Activated CD8-positive, alpha-beta memory T cell treated with anti-CD3 and anti-CD28 coated beads for 4 hours (primary cell): ENCODE measurements at places on chromosomes 6 and 20.

GRCh38 chr6:80480421-80481157 lies 374.1 kb downstream of the BCKDHB start:
- no peak for DNase-seq

DNA sequence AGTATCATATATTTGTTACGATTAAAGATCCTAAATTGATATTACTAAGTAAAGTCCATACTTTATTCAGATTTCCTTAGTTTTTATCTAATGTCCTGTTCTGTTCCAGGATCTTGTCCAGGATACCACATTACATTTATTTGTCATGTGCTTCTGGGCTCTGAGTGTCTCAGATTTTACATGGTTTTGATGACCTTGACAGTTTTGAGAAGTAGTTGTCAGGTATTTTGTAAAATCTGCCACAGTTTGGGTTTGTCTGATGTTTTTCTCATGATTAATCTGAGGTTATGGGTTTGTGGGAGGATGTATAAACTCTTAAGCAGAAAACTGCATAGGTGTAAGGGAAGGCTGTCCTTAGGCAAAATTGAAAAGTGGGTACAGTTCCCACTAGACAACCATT lies 109.9 kb upstream of the BMP5 start:
- DNase-seq, result no peak

DNA sequence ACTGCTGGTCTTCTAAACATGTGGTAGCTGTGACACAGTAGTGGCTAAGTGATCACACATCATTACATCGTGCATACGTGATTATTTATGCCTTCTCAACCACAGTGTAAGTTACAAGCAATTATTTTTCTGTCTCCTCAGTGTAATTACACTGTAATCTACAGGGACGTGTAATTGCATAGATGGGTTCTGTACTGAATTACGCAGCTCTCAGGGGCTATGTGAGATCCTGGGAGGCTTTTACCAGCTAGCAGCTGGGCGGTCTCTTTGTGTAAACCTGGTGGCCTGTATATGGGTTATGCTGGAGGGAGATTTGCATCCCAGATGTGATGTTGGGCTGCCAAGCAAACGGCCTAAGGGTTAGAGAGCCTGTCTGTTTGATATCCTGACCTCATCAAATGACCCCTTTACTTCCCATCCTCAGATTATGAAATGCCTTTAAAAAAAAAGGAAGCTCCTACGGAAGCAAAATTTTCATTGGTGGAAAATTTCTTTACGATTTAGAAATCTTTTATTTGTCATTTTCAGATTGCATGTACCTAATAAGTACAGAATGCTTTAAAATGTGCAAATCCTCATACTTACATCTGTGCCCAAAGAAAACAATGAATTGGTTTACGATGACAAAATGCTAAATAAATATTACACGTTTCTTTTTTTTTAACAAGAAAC lies 402.8 kb upstream of the JAG1 start:
- DNase-seq, result no peak

DNA sequence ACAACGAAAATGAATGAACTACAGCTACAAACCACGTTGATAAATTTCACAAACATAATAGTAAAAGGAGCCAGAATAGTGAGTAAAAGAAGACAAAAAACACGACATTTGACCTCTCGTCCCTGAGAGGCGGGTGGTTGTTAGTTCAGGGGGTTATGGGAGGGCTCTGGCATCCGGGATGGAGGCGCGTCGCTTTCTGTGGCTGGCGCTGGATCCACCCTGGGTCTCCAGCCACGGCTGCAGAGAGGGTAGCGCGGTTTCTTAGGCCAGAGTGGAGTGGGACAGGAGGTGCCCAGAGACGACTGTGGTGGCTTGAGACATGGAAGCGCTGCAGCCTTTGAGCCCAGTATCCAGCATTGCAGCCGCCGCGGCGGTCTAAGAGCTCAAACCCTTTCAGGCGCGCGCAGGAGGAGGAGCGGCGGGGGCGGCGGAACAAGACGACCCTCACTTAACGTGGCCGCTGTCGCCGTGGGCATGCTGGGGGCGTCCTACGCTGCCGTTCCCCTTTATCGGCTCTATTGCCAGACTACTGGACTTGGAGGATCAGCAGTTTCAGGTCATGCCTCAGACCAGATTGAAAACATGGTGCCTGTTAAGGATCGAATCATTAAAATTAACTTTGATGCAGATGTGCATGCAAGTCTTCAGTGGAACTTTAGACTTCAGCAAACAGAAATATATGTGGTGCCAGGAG lies 3.7 kb upstream of the ZSCAN23 start:
- no peak for DNase-seq

DNA sequence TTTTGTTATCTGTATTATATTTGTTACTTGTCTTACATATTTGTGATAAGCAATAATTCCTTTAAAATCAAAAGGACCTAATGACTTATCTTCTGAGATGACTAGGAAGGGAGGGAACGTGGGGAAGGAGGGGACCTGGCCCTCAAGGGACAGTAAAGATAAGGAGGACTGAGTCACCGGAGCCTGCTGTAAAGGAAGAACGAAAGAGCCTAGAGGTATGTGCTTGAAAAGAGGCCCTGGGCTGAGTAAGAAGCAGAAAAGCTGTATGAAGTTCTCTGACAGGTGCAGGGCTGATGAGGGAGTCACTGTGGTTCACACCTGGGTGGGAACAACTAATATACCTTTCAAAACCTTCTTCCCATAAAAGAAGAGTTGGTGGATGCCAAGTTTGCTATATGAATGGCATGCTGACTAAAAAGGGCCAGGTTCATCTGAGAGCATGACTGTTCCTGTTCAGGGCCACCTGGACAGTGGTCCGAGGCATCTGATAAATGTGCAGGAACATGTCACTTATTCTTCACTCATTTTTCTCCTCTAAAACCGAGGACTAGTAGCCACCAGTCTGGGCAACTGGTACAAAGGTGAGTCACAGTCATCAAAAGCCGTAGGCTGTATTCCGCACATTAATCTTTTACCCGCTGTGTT lies 111.3 kb downstream of the TNFAIP3 start:
- DNase-seq, result no peak

DNA sequence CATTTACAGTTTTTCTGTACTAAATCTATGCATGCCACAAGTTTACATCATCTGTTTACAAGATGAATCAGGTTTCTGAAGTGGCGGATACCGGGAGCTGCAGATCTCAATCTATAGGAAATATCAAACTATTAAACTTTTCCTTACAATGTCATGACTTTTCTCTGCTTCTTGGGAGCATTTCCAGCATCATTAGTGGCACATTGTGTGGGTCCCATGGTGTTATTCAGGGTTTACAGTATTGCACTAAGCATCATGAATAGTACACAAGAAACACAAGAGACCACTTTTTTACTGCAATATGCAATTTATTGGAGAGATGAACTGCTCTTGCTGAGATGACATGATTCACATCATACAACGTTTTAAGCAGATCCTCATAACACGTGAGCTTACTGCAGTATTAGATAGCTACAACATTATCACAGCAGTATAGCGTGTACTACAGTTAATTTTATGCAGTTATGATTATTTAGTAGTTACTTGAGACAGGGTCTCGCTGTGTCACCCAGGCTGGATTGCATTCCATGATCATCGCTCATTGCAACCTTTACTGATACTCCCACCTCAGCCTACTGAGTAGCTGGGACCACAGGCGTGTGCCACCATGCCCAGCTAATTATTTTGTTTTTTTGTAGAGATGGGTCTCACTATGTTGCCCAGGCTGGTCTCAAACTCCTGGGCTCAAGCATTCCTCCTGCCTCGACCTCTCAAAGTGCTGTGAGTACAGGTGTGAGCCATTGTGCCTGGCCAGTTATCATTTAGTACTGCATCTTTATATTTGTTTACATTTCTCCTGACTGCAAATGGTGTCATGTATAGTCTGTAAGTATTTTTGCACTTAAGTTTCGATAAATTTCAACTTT lies 18.4 kb downstream of the BLTP3A start:
- DNase-seq, result no peak

- DNase-seq, result no peak
These were observed 185.9 kb upstream of the FOXA2 start for GRCh38 chr20:22770241-22770800.

- no peak for DNase-seq
These were observed 8.9 kb downstream of the SLC16A10 start for GRCh38 chr6:111096246-111096645.

DNA sequence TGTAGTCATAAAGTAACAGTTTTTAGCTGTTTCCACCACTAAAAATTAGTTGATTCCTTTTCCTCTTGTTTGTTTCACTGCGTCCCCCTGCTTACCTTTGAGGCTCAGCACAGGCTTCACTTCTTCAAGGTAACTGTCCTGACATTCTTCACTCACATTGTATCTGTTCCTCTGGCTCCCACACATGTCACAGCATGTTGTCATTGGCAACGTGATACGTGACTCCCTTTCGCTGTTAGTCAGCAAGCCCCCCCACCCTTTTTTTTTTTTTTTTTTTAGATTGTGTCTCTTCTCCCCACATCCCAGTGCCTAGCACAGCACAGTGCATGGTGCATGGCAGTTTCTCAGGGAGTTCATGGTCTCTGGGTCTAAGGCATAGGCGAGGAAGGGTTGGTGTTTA lies 13.3 kb downstream of the VAPB start:
- DNase-seq, result no peak
